Stimulated activated CD8-positive, alpha-beta memory T cell treated with anti-CD3 and anti-CD28 coated beads, Interleukin-2, amount 100 ng/mL, for 1 hour (primary cell): ENCODE measurements at places on chromosomes 16 and 17.

DNA sequence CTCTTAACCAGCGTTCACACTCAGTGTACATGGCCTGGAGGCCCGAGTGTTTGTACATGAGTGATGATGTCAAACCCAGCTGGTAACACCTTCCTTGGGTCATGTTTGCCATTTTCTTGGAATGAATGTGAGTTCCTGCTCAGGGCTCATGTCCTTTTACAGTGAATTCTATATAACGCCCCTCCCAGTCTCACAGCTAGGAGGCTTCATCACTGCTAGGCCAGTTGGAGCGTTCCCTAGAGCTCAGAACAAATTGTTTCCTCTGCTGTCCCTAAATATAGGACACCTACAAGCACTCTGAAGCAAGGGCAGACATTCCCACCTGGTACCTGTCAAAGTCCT, 5.5 kb downstream of the TIMM22 start:
- no peak for DNase-seq

- DNase-seq = no peak
These were observed 55.4 kb downstream of the CYB5B start for GRCh38 chr16:69479775-69480174.

- no peak for DNase-seq
These were observed 70.3 kb downstream of the IRX3 start for GRCh38 chr16:54216268-54216667.

DNA sequence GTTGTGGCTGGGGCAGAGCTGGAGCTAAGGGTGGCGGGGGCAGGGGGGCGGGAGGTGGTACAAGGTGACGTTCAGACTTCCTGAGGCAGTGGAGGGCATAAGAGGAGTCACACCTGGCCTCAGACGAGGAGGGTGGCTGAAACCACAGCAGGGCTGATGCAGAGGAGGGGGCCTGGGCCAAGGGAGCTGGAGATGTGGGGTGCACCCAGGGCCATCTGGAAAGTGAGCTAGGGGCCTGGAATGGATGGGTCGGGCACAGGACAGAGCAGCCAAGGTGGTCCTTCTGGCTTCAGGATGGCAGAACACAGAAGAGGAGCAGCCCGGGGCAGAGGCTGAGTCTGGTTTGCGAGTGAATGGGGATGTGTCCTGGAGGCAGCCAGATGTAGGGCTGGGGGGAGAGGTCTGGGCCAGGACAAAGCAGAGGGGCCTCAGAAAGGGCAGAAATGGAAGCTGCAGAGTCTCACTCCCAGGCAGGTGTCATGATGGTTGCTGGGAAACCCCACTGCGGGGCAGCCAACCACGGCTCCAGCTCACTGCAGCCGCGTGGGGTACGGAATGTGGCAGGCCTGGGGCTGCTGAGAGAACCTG, 57.6 kb downstream of the PRMT7 start:
- no peak for DNase-seq

- no peak for DNase-seq
These were observed 2.0 kb upstream of the SYNGR2 start for GRCh38 chr17:78166416-78166815.

DNA sequence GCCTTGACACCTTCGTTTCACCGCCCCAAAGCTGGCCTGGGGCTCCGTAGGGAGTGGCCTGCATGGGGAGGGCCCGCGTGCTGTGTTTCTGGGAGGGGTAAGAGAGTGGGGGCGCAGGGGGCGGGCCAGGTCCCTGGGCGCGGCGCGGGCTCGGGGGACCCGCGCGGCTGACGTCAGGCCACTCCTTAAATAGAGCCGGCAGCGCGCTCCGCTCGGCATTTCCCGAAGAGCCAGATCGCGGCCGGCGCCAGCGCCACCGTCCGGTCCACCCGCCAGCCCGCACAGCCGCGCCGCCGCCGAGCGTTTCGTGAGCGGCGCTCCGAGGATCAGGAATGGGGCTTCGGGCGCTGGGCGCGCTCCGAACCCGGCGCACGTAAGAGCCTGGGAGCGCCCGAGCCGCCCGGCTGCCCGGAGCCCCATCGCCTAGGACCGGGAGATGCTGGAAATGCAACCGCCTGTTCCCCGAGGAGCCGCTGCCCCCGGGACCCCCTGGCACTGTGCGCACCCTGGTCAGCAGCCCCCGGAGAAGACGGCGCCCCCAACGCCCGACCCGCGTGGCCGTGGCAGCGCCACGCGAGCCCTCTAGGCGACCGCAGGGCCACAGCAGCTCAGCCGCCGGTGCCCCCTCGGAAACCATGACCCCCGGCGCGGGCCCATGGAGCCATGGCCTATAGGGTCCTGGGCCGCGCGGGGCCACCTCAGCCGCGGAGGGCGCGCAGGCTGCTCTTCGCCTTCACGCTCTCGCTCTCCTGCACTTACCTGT, at the start of gene HS3ST2:
Gene HS3ST2 (plus strand): TSS at position 215 of the 763 bp plus-strand sequence. CDS start 449 bp downstream, at position 664.
- no peak for DNase-seq

- DNase-seq = no peak
These were observed 44.6 kb upstream of the ZC3H18 start for GRCh38 chr16:88525663-88525990.

- DNase-seq = no peak
These were observed 44.8 kb downstream of the PIMREG start for GRCh38 chr17:6489016-6489550.

GRCh38 chr17:63425483-63425882, 20.6 kb downstream of the CYB561 start:
- peak; percentile 37 for DNase-seq

GRCh38 chr17:8118769-8119580, 661 bp upstream of the ALOXE3 start:
- DNase-seq = peak; percentile 62

GRCh38 chr16:73845238-73846006, 451.2 kb upstream of the PSMD7 start:
- no peak for DNase-seq

- no peak for DNase-seq
These were observed 4.9 kb upstream of the PHAF1 start for GRCh38 chr16:67104845-67105244.

DNA sequence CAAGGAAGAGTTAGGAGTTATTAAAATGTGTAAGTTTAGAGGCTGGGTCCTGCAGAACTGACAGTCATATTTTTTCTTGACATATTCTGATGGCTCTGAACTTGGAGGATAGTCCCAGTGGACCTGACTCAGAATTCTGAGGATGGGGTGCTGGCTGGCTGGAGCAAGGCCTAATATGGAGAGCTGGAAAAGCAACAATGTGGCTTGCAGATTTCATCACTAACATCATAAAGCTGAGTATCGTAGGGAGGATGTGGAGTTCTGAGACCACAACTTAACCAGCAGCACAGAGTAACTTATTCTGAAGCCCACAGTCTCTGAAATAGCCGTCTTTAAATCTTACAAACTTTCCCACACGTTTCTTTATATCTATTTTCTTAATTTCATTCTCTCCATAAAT, 2.3 kb downstream of the KRTAP1-5 start:
- no peak for DNase-seq

GRCh38 chr17:37820995-37821713, 76.3 kb upstream of the HNF1B start:
- DNase-seq = no peak

GRCh38 chr17:34645594-34645993, 66.2 kb downstream of the TMEM132E start:
- no peak for DNase-seq

DNA sequence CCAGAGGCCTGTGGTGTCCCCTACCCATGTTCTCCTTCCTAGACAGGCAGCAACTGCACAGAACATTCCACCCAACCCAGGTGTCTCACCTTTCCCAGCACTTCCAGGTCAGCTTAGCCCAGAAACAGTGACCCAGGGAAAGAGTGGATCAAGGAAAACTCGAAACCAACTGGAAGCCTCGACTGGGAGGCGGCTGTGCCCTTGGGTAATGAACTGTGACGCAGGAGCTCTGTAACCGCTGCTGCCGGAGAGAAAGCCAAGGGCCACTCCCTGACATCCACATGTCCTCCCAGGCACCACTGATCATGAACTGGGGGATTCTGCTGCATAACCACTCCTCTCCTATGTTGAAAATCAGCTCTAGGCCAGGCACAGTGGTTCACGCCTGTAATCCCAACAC, 34.4 kb downstream of the WDR59 start:
- no peak for DNase-seq

GRCh38 chr16:15607700-15608396, 35.1 kb downstream of the MARF1 start:
- no peak for DNase-seq

DNA sequence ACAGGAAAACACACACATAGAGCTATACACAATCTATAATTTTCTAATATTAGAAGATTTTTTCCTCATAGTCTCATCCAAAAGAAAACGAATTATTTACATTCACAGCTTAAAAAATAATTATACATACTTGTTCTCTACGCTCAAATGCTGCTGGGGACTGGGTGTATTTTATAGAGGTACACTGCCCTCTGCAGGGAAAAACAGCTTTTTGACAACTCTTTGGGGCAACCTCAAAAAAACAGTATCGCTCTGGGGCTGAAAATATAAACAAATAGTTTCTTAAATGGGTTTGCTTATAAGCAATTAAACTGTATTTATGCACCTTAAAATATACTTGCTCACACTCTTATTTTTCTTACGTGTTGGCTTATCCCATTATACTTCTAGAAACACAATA, 261.8 kb upstream of the PSMD7 start:
- DNase-seq = no peak

GRCh38 chr16:85396879-85397871, 215.9 kb upstream of the GSE1 start:
- DNase-seq = no peak

DNA sequence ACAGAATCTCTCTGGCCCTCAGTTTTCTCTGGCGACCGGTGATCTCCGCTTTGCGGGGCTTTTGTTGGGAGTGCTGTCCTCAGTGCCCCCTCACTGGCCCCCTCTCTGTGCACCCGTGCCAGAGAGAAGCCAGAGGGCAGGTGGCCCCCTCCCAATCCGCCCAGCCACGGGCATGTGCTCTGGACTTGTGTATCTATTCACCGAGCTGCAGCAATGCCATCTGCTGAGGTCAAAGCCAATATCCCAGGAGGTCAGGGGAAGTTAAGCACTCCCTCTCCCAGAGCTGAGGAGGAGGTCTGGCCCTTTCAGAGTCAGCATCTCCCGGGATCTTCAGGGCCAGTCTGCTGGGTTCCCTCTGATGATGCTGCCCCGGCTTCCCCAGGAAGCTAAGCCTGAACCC, 5.1 kb downstream of the CACNG5 start:
- DNase-seq = no peak

DNA sequence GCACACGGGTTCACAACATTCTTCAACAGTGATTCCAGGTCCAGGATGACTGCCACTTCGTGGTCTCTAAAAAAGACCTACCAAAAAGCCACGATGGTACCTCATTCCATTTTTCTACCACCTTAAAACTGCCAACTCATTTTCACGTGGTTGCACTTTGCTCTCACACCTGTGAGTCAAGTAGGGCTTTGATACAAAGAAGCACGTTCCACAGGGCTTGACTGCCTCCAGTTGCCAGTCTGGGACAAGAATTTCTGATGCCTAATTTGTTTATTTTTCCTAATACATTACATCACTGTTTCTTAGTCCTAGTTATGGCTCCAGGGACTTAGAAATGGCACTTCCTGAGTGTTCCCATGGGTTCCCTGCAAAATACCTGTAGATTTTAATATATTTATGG, 911.6 kb upstream of the EEF2KMT start:
- no peak for DNase-seq

DNA sequence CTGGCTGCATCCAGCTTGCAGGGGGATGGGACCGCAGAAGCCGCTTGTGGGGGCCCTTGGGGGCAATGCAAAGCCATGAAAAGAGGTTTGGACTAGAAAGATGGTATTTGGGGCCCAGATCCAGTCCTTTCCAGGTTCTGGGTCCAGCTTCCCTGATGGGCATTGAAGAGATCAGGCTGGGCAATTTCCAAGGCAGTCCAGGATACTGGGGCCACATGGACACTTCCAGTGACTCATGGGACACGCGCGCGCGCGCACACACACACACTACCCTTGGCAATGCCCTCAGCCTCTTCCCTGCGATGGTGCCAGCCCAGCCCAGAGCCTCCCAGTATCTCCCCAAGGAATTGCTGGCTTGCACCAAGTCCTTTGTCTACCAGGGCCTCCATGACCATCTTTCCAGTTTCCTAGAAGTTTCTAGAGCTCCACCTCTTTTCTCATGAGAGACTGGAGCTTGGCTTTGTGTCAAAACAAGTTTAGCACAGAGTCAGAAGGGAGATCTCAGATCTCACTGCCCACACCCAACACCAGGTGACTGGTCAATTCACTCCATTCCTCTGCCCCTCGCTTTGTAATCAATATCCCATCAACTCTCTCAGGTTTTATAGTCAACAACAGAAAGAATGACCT, 44.3 kb downstream of the WNT3 start:
- DNase-seq = no peak

DNA sequence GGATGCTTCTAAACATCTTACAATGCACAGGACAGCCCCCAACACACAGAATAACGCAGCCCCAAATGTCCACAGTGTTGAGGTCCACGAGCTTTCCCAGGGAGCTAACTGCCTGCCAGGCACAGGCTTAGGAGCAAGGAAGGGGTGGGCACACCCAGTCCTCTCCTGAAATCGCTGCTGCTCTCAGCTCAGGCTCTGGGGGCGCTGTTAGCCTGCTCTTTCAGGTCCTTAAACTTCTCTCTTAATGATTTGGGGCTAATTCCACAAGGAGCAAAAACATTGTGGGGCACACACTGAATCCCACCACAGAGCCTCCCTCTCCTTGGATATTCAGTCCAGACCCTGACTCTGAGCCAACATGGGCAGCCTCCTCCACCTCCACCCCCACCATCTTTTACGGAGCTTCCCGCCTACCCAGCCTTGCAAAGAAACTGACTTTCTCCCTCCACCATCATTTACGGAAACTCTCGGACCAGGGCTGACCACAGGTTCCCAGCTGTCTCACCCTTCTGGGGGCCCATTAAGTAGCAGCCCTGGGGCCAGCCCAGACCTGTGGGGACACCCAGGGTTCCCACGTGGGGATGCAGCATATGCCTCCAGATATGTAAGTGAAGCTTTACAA, 1.1 kb downstream of the CD300H start:
- no peak for DNase-seq

- DNase-seq = no peak
These were observed 387 bp downstream of the MRPL28 start for GRCh38 chr16:369866-370436.

- DNase-seq = no peak
These were observed 888.1 kb downstream of the KCNJ2 start for GRCh38 chr17:71057448-71057847.

GRCh38 chr17:78034429-78035091, 76.1 kb downstream of the TNRC6C start:
- DNase-seq = no peak

GRCh38 chr17:77352996-77353395, 212.2 kb downstream of the SEC14L1 start:
- no peak for DNase-seq

- DNase-seq = no peak
These were observed 2.8 kb downstream of the FN3K start for GRCh38 chr17:82737967-82738877.

- no peak for DNase-seq
These were observed 213.3 kb downstream of the MRTFB start for GRCh38 chr16:14284371-14284770.
